ENCODE measurements at places on chromosomes 16 and 17.

DNA sequence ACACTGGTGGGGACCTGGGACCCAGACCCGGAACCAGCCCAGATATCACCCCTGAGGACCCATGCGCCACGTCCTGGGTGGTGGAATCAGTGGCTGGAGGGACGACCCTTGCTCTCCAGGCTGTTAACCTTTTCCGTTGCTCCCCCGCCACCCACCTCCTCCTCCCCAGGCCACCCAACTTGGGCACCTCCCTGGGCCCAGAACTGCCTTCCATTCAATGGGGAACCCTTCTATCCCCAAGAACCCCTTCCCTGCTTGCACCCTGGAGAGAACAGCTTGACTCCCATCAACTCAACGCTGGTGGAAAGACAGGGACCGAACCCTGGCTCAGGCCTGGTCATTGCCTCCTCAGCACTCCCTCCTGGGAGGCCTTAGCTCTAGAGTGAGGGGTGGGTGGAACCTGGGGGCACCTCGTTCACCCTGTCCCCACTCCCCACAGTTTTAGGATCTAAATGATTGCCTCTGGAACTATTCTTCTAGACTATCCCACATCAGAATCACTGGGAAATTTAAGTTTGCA, 5.7 kb upstream of the IL32 start:
- no peak for DNase-seq

DNA sequence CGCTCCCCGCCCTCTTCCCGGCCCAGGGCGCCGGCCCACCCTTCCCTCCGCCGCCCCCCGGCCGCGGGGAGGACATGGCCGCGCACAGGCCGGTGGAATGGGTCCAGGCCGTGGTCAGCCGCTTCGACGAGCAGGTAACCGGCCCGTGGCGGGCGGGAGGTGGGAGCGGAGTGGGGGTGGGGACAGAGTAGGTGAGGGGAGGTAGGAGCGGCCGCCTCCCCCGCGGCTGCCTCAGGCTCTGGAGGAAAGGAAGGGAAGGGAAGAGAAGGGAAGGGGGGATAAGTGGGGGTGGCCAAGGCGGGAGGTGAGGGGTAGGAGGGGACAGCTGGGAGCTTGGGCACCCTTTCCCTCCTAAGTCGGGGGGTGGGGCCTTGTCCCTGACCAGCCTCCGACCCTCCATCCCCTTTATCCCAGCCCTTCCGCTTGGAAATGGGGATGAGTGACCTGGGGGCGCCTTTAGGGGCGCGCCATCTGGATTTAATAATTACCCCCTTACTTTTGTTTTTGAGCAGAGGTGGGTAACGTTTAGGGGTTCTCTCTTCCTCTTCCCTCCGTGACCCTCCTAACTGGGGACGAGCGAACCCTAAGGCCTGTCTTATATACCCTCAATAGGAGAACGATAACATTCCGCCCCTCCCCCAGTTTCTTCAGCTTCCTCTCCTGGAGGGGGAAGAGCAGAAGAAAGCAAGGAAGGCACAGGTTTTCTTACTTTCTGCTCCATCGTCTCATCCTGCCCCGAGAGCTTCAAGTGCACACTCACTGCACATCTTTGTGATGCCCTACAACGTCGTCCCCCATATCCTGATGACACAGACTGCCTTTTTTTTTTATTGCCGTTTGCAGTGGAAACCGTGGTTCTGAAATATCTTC, 694 bp downstream of the NF1 start:
- peak; percentile 58 for DNase-seq

DNA sequence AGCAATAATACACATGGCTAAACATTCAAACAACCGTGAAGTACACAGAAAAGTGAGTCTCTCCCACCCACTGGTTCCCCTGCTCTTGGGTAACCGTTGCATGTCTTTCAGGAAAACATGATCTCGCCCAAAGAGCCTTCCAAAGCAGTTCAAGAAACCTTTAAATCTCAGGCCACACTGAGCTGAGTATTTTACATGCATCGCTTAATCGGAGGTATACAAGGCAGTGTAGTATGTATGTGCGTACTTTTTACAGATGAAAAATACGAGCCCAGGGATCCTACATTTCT, 741 bp upstream of the DEXI start:
- DNase-seq, result no peak

DNA sequence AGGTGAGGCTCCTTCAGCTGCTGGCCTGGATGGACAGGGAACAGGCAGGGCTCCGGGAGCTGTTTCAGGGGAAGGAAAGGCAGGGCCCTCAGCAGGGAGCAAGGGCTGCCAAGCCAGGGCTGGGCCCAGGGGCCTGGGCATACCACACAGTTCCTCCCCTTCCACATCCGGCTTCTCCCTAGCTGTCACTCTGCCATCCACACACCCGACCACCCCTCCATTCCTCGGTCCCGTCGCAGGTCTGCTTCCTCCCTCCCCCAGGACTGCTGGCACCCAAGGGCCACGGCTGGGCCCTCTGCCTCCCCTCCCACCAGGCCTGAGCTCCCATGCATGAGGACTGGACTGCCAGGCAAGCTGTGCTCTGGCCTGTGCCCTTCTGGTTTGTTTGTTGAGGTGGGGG, 24.0 kb downstream of the CDIP1 start:
- DNase-seq, result no peak

- peak; percentile 20 for DNase-seq
These were observed 148.0 kb upstream of the FOXF1 start for GRCh38 chr16:86362155-86362849.

DNA sequence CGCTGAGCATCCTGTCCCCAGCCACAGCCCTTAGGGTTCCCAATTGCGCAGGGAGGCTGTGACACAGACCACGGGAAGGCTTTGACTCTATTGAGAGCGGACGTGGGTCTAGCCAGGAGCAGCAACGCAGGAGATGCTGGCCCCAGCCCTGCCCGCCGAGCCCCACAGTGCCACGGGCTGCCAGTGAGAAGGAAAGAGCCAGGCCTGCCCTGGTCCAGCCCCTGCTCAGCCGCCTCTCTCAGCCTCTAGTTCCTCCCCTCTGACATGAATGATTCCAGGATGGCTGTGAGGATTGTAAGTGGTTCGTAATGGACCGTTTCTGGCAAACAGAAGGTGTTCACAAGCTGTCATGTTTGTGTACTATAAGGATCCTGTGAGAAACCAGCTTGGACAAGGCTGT, 2.5 kb downstream of the BHLHA9 start:
- no peak for DNase-seq

DNA sequence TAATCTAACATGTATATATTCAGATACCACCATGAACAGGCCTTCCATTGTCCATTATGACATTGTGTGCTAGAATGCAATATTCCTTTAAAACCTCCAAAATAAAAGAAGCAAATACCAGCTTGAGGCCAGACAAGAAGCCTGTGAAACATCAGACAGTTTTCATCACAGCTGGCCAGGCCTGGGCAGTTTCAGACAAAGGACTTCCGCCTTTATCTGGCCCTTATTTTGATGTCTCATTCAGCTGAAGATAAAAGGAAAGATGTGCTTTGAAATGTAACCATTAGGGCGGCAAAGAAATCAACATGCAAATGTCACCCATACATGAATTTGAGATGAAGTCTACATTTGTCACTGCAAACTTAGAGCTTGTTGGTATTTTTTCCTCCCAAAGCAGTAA, 737.5 kb downstream of the KCNJ2 start:
- peak; percentile 83 for DNase-seq

GRCh38 chr17:77570565-77570898, 388.0 kb upstream of the TNRC6C start:
- DNase-seq, result no peak

DNA sequence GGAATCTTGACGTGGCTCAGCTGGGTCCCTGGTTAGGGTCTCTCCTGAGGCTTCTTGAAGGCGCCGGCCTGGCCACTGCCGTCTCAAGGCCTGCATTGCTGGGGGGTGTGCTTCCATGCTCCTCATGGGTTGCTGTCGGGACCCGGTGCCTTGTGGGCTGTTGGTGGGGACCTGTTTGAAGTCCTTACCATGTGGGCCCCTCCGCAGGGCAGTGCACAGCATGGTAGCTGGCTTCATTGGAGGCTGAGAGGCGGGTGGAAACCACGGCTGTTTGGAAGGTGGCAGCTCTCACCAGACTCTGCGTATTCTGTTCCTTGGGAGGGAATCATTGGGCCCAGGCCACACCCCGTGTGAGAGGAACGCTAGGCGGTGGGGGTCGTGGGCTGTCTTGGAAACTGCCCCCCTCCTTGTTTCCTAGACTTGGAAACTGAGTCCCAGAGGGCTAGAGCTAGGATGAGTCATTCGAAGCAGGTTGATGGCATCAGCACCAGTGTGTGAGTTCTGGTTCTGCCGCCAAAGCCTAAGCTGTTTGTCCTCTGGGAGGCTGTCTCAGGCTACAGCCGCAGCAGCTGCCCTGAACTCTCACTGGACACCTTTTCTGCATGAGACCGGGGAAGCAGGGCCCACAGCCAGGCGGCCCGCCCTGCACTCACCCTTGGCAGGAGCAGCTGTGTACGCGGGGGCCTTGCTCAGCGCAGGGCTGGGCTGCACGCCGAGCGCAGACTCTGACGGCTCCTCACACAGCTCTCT, 35.2 kb downstream of the ZNF750 start:
- peak; percentile 36 for DNase-seq

DNA sequence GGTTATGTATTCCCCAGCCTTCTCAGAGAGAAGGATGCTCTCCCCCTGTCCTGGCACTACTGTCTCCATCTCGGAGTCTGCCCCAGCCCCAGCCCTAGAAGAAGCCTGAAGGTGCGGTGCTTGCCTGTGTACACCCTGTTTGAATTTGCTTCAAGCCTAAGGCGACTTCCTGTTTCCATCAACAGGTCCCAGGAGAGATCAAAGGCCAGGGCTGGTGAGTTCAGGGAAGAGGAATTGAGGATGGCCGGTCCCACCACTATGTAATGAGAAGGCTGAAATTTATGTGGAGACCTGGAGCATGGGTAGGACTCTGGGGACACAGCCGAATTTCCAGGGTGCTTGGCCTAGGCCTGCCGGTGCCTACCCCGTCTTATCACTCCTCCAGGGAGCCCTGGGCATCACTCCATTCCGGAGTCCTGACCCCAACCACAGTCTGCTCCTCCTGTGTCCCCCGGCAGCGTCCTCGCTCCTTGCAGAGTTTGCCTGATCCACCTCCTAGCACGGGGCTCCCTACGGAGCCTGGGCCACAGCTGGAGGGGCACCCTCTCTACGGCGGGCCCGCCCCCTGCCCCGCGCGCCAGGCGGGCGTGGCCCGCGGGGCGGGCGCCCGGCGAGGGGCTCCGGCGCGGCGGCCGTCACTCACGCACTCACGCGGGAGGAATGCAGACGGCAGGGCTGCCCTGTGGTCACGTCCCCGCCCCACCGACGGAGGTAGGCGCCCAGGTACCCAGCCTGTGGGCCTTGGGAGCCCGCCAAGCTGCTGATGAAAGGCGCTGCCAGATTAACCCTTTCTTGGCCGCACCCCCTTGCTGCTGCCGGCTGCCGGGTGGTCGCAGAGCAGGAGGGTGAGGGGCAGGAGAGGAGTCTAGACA, 53.8 kb upstream of the TAC4 start:
- DNase-seq, result no peak

- DNase-seq, result no peak
These were observed 942 bp downstream of the LDAF1 start for GRCh38 chr16:21159281-21159951.

GRCh38 chr16:71600822-71601221, 23.9 kb upstream of the TAT start:
- no peak for DNase-seq

GRCh38 chr17:75913537-75914210, 9.0 kb upstream of the MRPL38 start:
- no peak for DNase-seq

DNA sequence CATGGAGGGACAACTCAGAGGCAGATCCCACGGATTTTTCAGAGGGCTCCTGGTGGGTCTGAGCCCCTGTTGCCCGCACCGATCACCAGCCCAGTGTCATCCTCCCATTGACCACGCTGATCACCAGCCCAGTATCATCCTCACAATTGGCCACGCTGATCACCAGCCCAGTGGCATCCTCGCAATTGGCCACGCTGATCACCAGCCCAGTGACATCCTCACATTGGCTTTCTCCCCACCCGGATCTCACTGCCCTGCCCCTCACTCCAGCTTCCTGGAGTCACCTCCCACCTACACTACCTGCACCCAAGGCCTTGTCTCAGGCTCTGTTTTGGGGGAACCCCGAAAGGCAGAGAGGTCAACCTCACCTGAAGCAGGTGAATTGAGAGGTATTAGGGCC, 358.2 kb upstream of the TNRC6C start:
- no peak for DNase-seq

GRCh38 chr17:39045948-39046679, 78.9 kb upstream of the FBXO47 start:
- DNase-seq, result no peak

DNA sequence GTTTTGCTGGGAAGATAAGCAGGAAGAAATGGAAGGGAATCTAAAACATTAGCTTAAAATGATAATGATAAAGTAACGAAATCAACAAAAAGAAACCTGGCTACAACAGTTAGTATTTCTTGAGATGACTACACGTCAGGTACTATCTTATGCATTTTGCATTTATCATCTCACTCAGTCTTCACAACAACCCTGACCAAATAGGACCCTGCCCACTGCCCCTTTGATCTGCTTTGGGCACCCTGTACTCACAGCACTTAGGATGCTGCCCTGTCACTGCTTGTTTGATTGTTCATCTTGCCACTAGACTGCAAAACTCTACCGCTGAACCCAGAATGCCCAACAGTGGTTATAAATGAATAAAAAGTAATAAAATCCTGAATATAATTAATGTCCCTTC, 45.2 kb downstream of the MARVELD3 start:
- no peak for DNase-seq

GRCh38 chr16:35596467-35596866, 2137.1 kb downstream of the TP53TG3F start:
- DNase-seq, result no peak

DNA sequence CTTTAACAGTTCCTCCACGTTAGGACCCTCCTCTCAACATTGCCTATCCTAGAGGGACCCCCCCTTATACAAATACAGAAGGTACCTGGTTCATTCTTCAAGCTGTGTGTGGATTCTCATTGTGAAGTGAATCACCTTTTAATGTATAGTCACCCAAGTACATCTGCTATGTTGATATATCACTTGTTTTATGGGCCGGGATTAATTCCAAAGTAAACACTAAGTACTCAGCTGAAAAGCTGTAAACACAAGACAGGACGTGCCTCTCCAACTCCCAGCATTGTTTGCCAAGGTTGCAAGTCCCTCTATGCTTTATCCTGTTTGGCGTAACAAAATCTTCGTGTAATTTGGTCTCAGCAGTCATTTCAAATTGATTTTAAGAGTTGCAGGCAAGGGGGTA, 123.6 kb downstream of the RBFOX1 start:
- DNase-seq, result no peak

DNA sequence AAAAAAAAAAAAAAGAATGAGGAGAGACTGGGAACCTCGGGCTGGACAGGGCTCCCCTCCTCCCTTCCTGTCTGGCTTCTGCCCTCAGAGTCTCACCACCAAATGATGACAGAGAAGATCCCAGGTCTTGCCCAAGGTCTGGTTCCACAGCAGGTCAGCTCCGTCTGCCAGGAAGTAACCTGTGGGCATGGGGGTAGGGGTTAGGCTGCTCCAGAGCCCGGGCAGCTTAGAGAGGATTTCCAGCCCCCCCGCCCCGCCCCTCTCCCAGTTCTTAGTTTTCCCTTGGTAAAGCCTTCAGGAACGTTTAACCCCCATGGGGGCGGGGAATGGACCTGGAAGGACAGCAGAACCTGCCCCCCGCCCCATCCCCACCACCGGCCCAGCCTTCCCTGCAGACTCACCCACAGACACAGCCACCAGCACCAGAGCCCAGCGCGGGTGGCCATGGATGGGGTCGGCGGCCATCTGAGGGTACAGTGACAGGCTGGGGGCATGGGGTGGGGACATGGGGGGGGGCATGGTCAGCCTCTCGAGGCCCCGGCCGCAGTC, 700 bp downstream of the TLCD2 start:
- no peak for DNase-seq

All from cardiac fibroblast (primary cell).